Activated gamma-delta T cell (primary cell): ENCODE measurements at places on chromosomes 3 and 15.

DNA sequence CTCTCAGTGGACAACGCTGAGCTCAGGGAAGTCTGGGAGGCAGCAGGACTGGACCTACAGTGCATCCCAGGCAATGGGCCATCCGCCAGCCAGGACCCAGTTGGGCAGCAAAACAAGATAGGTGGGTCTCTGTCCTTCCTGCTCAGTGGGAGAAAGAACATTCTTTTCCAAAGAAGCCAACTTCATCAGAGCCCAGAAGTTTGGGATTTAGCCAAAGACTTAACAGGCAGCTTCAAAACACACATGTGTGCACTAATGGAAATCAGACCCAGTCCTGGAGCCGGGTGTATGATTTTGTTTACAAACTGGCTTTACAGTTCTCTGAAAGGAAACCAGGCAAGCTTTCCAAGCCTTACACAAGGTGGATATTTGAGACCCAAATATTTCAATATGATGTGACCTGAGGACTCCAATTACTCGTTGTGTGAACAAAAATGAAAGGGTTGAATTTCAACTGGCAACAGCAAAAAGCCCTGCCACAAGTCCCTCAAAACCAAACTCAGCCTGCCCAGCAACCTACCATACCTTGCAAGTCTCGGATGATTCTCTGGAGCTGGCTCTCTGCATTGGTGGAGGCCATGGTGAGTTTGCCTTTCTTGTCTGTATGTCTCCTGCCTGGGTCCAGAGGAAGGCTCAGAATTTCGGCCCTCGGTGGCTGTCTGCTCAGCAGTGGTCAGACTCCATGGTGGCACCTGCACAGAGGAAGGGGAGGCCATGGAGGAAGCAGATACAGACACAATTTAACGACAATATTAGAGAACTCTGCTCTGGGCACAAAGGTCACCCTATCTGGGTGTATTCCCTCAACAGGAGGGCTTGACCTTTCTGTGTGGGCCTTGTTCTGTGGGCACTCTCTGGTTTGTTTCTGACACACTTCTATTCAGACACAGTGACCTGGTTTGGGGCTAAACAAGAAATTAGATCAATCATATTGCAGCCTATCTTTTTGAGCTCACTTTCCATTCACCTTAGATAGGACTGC lies 11.0 kb downstream of the FYCO1 start:
- no peak for DNase-seq

DNA sequence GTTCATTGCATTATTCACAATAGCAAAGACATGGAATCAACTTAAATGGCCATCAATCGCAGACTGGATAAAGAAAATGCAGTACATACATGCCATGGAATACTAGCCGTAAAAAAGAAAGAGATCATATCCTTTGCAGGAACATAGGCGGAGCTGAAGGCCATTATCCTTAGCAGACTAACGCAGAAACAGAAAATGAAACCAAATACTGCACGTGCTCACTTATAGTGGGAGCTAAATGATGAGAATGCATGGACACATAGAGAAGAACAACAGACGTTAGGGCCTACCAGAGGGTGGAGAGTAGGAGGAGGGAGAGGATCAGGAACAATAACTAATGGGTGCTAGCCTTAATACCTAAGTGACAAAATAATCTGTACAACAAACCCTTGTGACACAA lies 57.9 kb downstream of the RASA2 start:
- no peak for DNase-seq

DNA sequence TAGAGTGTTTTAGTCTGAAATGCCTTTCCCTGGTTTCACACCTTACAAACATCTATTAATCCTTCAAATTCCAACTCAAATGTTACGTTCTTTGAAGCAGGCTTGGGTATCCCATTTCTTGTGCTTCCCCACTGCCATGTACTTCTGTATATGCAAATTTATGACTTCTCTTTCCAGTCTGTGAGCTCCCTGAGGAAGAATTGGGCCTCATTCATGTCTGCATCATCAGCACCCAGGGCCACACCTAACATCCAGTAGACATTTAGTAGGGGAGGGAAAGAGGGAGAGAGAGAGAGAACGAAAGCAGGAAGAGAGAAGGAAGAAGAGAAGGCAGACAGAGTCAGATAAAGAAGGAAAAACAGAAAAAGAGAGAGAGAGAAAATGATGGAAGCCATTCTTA lies 53.3 kb upstream of the KY start:
- no peak for DNase-seq

- DNase-seq = no peak
Measured at GRCh38 chr3:61872077-61872706, 310.8 kb downstream of the PTPRG start.

GRCh38 chr3:138806376-138807080 lies 28.2 kb downstream of the PIK3CB start:
- no peak for DNase-seq

- DNase-seq = no peak
Measured at GRCh38 chr3:99720985-99721632, 82.7 kb downstream of the COL8A1 start.

DNA sequence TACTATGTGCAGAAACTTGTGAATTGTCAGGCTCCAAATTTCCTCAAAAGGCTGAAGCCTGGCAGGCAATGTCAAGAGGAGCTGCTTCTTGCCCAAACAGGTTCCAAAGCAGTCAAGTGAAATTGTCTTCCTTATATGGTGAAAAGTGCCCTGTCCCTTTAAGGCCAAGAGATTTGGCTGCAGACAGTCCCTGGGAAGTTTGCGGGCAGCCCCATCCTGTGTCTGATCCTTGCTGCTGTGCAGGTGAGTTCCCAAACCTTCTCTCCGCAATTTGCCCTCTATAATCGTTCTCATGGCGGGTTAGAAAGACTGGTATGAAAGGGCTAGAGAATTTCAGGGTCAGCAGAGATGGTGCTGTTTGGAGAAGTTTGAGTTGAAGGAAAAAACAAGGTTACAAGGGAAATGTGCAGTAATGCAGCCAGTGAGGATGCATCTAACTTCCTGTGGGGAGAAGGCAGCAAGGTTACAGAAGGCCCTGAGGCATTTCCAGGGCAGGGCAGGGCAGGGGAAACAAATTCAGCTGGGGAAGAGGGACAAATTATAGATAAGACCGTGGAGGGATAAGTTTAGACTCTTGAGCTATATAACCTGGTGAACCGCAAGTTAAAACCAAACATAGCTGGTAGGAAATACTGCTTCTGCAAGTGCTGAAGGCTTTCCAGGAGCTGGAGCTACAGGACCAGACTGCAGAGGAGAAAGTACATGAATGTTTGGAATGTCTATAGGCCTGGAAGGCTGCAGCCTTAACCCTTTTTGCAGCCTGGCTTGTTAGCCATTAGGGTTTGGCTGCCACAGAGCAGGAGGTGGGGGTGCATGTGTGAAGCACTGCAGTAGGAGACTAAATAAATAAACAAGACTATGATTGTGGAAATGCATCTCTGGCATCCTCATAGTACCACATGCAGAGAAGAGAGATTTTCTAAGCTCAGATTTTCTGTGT lies 256.2 kb upstream of the IL12A start:
- no peak for DNase-seq

DNA sequence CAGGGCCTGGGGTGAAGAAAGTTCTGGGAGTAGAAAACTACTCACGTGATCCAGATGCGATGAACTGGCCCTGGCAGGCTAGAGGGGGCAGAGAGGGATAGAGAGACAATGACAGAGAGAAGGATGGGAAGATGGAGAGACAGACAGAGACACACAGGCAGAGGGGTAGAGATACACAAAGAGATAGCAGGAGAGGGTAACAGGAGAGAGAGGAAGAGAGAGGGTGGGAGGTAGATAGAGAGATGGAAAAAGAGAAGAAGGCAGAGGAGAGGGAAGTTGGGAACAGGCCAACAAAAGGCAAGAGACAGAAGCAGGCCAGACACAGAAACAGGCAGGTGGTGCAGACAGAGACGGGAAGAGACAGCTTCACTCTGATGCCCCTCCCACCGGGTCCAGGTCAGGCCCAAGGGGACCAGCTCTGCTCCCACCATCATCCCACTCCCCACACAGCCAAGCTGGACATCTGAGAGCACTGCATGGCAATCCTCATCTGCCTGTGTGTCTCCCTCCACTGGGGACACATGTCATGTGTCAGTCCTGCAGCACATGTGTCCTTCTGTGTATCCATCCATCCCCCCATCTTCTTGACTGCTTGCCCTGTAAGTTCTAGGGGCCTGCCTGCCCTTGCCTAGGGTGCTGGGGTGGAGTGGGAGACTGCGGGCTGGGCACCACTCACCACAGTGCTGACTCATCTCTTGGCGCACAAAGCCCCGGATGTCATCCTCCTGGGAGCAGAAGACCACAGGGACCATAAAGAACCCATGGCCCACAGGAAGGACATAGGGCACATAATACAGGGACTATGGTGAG lies 2.2 kb upstream of the UCN2 start:
- DNase-seq = no peak

- no peak for DNase-seq
Measured at GRCh38 chr3:35832140-35832571, 192.8 kb downstream of the ARPP21 start.

- DNase-seq = no peak
Measured at GRCh38 chr15:70569714-70570231, 193.6 kb downstream of the UACA start.

- DNase-seq = no peak
Measured at GRCh38 chr15:70179309-70179892, 81.7 kb upstream of the TLE3 start.

DNA sequence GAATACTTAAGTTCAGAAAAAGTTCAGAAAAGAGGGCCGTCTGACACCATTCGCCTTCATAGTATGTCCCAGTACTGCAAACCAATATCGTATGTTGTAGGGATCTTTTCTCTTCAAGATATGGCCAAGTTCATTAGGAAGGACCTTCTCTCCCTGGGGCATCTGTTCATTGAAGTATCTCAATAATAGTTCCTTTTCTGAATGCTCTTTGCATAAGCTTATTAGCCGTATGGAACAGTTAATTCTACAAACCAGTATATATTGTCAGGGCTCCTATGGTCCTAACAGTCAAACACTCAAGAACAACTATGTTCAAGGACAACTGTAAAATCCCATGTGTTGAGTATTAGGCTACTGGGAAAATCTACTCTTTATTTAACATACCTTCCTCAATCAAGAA lies 203.1 kb downstream of the KLHL25 start:
- no peak for DNase-seq

DNA sequence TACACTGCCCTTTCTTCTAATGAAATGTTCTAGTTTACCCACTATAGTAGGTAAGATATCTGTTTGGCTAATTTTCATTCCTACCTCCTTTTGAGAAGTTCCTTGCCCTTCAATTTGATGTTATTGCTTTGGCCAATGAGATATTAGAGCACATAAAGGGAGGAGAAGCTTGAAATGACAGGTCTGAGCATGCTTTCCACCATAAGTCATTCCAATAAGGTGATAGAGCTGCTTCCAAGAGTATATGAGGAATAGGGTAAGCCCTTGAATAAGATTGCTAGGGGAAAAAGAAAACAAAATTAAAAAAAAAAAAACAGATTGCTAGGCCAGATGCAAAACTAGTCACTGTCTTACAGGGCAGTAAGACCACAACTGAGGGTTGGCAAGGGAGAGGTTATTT lies 78.9 kb upstream of the TRIM42 start:
- no peak for DNase-seq

GRCh38 chr3:16402451-16402850 lies 111.0 kb downstream of the RFTN1 start:
- no peak for DNase-seq

DNA sequence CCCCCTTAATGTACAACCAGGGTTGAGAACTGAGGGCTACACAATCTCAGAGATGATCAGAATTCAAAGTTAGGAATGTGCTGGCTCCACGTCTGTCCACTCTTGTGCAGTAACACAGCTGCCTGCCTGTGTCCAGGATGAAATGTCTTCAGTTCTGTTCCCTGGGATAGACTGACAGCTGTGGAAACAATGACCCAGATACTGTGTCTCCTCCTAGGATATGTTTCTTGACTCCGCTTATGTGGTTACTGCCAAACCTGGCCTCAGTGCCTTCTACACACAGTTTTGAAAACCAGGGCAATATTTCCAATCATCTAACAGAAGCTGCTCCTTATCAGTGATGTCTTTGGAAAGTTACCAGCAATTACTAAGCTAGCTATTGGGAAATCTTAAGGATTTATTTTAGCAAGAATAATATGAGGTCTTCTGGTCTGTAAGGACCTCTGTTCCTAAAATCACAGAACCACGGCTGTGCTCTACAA lies 67.6 kb downstream of the NOX5 start:
- DNase-seq = no peak
